ENCODE measurements at places on chromosomes 5 and 9.

- no peak for DNase-seq
Measured at GRCh38 chr9:90029386-90029785, 424.6 kb downstream of the GADD45G start.

DNA sequence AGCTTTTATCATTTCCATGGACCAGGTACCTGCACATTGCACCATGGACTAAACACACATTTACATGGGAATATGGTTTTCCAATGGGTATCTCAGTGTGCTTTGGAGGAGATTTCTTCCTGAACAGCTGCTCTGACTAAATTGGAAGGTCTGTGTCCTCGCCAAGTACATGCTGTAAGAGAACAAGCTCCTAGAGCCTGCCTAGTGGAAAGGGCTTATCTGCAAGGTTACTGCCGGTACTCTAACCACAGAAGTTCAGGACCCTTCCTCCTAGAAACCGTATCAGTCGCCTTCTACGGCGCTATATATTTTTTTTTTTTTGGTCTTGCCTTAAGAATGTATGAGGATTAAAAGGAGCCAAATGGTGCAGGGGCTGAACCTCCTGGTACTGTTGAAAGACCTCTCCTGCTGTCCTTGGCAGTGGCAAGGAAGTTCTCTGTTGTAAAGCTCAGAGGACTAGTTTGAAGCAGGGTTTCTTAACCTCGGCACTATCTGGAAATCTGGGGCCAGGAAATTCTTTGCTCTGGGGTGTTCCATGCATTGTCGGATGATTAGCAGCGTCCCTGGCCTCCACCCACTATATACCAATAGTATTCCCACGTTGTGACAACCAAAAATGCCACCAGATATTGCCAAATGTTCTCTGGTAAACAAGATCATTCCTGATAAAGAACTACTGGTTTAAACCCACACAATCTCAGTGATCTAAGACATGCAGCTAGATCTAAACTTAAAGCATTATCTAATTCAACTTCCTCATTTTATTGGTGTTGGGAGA is 107.4 kb downstream of the FBXO38 start:
- no peak for DNase-seq

- DNase-seq: no peak
Measured at GRCh38 chr5:168328814-168329213, 37.4 kb downstream of the WWC1 start.

GRCh38 chr9:134778841-134779411 is 101.7 kb upstream of the FCN2 start:
- peak; percentile 46 for DNase-seq

DNA sequence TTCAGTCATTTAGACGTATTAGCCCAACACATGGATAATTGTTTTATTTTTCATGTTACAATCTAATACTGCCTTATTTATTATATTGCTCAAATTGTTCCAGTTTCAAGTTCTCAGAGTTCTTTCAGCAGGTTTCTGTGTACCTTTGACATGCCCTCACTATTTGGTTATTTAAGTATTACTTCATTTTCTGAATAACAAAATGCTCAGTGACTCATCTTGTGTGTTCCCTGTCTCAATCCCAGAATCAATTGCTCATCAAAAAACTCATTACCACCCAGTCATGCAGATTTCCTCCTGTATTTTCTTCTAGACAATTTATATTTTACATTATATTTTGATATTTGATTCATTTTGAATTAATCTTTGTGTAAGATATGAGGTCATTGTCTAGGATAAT is 562.6 kb downstream of the ANXA1 start:
- DNase-seq: no peak

GRCh38 chr5:36507332-36507952 is 99.0 kb upstream of the SLC1A3 start:
- DNase-seq: peak; percentile 61

GRCh38 chr5:178996156-178996555 is 1.0 kb upstream of the GRM6 start:
- DNase-seq: no peak

DNA sequence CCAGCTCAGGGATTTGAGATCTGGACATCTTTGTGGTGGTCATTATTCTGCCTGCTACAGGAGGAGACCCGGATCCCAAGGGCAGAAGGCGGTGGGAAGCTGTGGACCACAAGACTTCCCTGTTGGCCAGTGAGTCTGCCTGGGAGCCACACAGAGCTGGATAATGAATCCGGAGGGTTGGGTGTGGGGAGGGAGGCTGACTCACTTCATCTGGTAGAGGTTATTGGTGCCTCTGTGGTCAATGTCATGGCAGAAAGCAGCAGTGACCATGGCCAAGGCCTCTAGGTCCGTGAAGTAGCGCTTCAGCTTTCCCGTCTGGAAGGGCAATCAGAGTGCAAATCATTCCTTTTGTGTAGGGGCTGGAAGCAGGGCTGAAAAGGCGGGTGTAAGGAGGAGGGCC is 58.5 kb downstream of the PDE6A start:
- no peak for DNase-seq

DNA sequence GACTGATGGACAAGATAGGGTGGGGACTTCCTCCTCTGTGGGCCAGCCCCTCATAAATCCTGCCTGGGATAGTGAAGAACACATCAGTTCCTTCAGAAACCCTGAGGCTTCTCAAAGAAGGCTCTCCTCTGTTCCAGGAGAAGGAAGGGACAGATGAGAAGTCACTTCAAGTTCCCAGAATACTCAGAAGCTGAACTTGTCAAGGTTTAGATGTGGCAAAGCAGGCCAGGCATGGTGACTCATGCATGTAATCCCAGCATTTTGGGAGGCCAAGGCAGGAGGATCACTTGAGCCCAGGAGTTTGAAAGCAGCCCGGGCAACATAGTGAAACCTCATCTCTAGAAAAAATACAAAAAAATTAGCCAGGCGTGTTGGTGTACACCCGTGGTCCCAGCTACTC is 38.5 kb downstream of the STOM start:
- no peak for DNase-seq

- DNase-seq: no peak
Measured at GRCh38 chr5:177509991-177510566, 453 bp upstream of the DOK3 start.

DNA sequence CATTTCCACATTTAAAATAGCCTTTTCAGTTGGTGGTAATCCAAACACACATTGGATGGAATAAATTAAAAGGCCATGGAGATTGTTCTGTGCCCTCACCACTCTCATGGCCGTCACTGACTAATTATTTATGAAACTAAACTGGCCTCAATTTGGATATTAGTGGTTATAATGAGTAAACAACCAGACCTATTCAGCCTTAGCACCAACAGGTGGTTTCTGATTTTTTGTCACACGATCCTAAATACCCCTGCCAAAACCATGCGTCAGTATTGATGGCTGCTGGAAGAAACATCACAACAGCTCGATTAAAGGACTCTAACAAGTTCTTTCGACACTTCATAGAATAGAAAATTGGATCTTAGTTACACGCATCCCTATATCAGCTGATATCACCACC is 276.0 kb upstream of the DAP start:
- DNase-seq: no peak

GRCh38 chr9:72648324-72649126 is 127.1 kb downstream of the TMC1 start:
- no peak for DNase-seq

DNA sequence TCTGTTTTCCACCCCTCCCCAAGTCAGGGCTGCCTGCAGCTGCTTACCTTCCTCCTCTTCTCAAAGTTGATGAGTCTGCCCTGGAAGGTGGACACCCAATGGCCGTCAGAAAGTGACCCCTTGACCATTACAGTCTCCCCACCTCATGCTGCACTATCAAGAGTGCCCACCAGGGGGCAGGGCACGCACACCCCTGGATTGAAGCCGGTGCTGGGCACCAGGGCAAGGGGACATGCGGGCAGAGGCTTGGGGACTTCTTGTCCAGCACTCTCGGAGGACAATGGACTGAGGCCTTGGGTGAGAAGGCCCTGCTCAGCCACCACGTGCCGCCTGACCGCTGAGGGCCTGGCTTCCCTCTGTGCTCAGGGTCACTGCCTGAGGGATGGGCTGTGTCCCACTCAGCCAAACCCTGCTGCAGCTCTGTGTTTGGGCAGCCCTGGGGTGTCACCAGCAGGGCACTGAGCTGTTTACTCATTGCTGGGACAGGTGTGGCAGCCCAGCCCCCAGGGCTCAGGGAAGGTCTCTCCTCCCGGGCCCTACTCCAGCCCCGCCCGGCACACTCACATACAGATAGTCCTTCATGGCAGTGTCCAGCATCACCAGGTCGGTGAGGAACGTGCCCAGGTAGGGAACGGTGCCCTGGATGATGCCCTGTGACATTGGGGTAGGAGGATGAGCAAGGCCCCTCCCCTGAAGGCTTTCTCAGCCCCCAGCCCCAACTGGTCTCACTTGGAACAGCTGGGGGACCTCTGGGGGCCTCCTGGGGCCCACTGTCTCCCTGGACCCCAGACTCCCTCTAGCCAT is 17.7 kb downstream of the RALGDS start:
- peak; percentile 59 for DNase-seq

GRCh38 chr9:84667571-84668195 is 1.8 kb upstream of the NTRK2 start:
- no peak for DNase-seq

DNA sequence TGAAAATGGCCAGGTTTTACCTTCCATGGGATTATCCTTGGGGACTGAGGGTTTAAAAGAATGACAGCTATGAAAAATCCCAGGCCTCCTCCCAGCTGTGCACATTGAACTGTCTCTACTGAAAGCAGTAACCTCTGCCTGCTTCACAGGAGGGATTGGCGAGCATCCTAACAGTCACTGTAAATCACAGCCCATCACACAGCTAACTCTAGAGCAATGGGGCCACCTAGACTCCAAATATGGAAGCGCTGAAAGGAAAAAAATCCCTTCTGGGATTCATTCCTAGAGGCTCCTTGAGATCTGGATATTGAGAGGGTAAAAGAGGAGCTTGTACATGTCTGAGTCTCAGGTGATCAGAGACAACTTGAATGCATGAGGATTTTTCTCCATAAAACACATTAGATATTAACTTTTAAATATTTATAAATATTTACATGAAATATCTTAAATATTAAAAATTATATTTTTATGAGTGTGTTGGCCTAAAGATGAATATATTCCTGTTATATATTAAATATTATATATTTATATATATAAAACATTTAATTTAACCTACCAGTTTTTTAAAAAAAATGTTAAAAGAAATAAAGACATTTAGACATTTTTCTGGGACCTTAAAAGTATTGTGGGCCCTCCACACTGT is 133.8 kb upstream of the SLC24A2 start:
- DNase-seq: peak; percentile 34

- no peak for DNase-seq
Measured at GRCh38 chr5:79263-79662, 12.7 kb upstream of the PLEKHG4B start.

DNA sequence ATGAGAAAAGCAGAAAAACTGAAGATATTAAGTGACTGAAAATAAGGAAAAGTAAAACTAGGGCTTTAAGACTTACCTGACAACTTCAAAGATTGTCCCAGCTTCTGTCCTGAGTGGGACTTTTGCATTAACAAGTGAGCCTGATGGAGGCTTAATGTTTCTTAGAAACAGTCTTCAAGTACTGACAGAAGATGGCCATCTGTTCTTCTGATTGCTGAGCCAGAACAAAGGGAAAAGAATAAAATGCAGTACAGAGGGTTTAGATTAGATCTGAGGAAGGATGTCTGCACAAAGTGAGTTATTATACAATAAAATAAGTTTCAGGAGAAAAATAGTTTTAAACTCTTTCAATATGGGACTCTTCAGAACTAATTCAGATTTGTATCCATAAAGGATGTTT is 500.7 kb downstream of the CETN3 start:
- DNase-seq: no peak

DNA sequence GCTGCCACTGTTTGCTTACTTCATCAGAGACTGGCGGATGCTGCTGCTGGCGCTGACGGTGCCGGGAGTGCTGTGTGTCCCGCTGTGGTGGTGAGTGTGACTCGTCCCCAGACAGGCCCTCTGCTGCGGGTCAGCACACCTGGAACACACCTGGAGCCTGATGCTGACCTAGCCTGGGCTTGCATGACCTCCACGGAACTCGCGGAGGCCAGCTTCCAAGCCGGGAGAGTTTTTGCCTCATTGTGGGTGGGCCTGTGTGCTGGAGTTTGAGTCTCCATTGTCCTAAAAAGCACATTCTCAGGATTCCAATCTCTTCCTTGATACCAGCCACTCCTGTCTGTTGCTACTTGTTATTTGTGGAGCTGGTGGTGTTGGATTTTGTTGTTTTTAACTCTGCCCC is 28.1 kb downstream of the SLC22A4 start:
- DNase-seq: no peak

DNA sequence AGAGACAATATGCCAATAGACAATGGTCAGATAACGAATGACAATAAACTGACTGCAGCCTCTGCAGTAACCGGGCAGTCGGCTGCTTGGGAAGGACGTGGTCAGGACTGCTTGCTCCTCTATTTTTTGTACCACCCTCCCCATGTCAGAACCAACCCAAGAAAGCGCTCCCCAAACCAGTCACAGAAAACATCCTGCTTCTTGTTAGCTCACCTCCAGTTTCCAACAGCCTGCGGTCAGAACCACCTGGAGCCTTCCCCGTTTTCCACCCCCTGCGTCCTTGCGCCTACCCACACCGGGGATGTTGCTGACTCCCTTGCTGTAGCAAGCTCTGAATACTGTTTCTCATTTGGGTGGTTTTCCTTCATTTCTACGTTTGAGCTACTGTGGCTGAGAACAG is 1.7 kb upstream of the MRNIP start:
- DNase-seq: no peak

DNA sequence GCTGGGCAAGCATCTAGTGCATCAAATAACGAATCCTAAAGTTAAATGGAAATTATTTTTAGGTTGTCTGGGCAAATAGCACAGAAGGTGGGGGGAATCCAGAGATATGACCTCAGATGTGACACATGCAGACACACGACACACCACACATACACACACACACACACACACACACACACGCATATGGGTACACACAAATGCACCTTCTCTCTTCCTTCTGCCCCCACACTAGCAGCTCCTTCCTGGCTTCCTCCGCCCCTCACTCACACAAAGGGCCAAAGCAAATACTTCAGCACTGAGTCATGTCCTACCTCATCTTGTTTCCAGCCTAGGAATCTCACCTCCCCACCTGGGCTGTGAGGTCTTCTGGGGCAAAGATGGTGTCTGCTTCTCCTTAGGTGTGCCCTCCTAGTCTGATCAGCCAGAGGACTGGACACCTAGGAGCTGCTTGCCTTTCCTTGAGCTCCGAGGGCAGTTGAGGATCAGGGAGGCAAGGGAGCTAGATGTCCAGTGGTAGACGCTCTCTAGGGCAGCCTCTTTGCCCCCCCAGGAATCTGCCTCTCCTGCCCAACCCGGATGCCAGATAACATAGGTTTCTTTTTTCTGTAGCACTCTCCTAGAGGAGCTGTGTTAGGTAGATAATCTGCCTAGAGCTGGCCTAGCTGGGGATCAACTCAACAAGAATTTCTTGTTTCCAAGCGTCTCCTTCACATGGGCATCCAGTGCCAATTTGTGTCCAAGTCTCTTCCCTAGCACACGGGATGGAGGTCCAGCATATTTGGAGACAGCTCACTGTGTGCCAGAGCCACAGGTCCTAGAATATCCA is 14.3 kb upstream of the JADE2 start:
- DNase-seq: no peak

DNA sequence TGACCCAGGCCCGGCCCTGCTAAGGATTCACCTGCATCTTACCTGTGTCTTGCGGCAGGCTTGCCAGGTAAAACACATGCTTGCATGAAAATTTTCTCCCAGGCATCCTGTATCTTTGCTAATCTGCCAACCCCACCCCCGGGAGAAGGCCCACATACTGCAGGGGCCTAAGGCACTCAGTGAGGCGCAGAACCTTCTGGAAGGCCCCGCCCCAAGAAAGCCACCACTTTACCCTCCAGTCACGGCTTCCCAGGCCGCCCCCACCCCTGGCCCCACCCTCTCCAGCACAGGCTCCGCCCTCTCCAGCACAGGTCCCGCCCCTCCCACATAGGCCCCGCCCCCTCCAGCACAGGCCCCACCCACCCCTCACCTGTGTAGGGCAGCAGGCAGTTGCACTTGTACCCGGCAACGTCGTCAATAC is 29.8 kb upstream of the SEC16A start:
- no peak for DNase-seq

Data from NCI-H460 (cell line).